ENCODE measurements at places on chromosomes 11 and 22. TPM values are rescaled to one million over a fixed set of nuclear protein-coding genes. Genes with fewer than 3 reads are reported as not detected.

DNA sequence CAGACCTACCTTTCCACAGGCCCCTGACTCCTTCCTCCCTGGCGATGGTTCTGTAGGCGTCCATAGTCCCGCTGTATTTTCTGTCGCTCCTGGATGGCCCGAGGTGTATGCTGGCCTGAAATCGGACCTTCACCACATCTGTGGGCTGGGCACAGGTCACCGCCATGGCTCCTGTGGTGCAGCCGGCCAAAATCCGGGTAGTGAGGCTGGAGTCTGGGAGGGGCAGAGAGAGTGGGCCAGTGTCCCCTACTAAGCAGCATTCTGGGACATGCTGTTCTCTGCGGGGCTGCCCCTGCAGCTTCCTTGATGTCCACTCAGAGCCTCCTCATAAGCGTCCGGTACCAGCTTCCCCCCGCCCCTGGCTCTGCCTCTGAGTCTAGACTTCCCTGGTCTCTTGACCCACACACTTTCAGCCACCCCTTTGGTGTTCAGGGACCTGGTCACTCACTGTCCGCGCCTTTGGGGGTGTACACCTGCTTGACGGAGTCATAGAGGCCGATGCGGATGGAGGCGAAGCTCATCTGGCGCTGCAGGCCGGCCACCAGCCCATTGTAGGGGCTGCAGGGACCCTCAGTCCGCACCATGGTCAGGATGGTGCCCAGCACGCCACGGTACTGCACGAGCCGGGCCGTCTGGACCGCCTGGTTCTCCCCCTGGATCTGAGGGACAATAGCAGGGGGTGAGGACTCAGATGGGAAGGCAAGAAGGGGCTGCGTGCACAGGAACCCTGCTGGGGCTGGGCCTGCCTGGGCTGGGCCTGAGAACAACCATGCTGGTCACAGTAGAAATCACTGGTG, 3.0 kb downstream of the UCP3 start:
- no peak for DNase-seq
- peaks cover 12% of the 10 kb centered on the region for H3K36me3 ChIP-seq
- H3K27me3 ChIP-seq = no peaks in the 10 kb centered on the region

TMPRSS13 gene
- 9.4 TPM for total RNA-seq

DNA sequence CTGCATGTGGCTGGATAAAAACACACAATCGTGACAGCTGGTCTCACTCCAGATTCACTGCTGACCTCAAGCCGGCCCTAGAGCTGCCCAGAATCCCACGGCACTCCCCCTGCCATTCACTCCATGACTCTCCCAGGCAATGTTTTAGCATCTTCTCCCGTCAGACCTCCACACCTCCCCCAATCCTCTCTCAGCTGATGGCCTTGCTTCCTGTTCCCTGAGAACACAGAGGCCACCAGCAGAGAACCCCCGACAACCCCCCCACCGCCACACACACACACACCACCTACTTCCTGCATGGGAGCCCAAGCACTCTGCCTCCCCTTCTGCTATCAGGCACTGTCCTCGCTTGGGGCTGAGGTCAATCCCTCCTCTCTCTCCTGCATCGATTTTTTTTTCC, 9.3 kb downstream of the TNKS1BP1 start:
- no peaks in the 10 kb centered on the region for H3K27me3 ChIP-seq
- no peak overlapping the region for H3K4me3 ChIP-seq
- H3K36me3 ChIP-seq = no peaks in the 10 kb centered on the region

DNA sequence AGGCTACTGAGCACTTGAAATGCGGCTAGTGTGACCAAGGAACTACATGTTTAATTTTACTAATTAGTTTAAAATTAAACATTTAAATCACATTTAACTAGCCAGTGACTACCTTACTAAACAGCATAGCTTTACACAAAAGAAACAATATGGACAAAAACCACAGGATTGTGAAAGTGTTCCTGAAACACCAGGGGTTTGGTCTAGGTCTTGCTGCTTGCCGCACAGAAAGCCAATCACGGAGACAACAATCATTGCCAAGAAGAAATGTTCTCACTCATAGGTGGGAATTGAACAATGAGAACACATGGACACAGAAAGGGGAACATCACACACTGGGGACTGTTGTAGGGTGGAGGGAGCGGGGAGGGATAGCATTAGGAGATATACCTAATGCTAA, 309.5 kb downstream of the C11orf87 start:
- no peak for DNase-seq
- no peak overlapping the region for H3K27ac ChIP-seq
- H3K4me1 ChIP-seq = no peaks in the 10 kb centered on the region
- no peaks in the 10 kb centered on the region for H3K27me3 ChIP-seq

DNA sequence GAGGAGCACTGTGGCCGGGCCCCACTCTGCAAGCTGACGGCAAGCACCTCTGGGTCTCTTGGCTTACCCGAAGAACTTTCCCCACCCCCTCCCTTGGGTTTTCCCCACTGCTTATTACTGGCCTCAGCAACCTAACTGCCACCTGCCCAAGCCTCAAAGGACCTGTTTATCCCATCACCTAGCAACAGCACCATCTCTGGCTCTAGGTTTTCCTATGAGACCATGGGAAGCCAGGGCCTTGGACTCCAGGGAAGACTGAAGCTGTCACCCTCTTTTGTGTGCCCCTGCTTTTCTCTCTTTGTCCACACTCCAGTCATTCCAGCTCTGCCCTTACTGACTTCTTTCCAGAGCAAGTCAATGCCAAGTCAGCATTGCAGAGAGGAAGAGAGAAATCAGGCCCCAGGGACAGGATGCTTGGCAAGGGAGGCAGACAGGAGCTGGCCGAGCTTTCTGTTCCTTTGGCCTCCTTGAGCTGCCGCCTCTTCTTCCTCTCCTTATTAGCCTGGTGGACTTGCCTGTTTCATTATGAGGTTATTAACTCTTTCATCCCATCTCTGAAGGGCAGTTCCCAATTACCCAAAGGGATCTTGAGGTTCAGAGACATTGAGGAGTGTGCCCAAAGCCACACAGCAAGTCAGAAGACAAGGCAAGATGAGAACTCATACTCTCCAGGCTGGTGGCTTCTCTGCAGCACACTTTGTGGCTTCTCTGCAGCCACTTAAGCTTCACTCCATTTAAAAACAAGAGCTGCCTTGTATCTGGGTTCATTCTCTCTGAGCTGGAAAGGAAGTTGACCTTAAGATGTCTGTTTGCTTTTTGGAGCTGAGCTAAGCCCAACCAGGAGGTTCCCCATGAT, at the start of gene SMIM35:
Gene SMIM35, minus strand, starts transcription at position 51 of the 856 bp plus-strand sequence. CDS start 206 bp downstream, outside the sequence.
- H3K4me1 ChIP-seq = no peaks in the 10 kb centered on the region
- H3K27ac ChIP-seq = no peak within 1 kb of the TSS
- DNase-seq = peak; percentile 5

GALR3 gene
- total RNA-seq = not detected

All from lung (tissue), 17 donors.